ENCODE measurements at places on chromosomes 4 and X.

DNA sequence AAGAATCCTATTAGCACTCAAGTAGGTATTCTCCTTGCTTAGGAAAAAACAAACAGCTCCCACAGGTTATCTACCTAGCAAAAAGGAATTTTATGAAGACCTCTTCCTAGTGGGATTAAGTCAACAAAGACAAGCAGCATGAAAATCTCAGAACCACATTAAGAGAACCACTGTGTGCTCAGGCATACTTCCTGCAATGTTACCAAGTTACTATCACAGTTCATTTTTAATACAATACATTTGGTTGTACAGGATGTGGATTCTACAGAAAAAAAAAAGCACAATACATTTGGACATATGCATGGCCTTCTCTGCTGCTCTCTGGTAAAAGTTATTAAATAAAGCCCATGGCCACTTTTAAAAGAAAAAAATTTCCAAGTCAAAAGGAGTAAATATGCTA lies 193.7 kb downstream of the PPP3CA start:
- DNase-seq: no peak

GRCh38 chrX:3807906-3808305 lies 94.5 kb upstream of the PRKX start:
- no peak for DNase-seq

GRCh38 chr4:176735300-176735699 lies 57.4 kb downstream of the VEGFC start:
- DNase-seq: no peak

DNA sequence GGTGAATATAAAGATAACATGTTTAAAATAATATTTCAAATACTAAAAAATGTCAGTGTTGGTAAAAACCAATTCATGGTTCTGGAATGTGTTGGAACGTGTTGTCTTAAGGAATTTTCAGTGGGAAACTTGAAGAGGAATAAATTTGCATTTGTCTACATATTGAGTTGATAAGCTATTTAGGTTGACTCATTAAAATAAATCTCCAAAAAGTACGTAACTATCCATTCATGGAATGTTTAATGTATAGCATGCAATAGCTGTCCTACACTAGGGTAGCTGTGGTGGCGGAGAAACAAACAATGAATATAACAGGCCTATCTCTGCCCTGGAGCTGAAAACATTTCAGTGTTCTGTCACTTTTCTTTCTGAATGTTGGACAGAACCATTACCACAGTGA lies 20.3 kb downstream of the SHISA3 start:
- DNase-seq: no peak

DNA sequence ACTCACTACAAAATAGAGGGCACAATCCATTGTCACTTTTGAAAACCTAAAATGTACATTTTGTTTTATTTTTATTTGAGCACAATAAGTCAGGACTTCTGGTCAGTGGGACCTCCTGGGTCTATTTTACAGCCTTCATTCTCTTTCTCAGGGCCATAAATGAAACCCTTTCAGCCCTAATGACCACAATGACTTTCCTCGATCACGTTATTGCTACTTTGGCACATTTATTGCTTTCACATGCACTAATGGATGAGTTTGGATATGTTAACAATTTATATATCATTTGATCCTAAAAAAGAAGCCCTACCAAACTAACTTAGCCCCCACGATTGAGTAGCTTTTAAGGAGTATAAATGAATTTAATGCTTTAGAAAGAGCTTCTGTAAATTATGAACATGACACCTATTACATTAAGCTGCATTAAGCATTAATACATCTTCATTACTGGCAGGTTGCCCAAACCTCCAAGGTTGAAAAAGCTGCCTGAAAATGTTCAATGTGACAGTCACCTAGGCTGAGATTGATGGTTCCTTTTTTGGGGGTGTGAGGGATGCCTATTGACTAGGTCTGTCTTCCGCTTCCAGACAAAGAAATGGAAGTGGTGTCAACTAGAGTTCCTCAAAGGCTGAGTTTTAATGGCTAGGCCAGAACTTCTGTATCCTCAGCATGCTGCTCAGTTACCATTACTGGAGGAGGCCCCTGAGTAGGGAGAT lies 296.4 kb downstream of the GPAT3 start:
- no peak for DNase-seq

GRCh38 chr4:115671581-115671980 lies 558.2 kb upstream of the NDST4 start:
- DNase-seq: no peak

GRCh38 chrX:57586360-57586759 lies 5.5 kb upstream of the ZXDB start:
- DNase-seq: no peak

GRCh38 chr4:101008503-101008902 lies 338.8 kb downstream of the PPP3CA start:
- no peak for DNase-seq

DNA sequence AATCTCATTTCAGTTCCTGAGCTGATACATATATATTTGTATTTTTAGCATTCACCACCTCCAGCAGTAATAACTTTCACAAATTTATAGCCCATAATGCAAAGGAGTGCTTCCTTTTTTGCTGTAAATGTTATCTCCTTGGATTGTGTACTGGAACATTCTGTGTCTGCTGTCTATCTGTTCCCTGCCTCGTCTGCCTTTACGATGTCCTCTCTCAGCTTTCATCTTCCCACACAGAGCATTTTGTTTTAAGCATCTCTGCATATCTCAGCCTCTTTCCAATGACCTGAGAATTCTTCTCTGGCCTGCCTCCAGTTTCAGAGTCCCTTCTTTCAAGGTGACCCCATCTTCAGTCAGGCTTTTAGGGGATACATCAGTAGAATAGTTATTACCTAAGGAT lies 43.1 kb downstream of the GYG2 start:
- no peak for DNase-seq

DNA sequence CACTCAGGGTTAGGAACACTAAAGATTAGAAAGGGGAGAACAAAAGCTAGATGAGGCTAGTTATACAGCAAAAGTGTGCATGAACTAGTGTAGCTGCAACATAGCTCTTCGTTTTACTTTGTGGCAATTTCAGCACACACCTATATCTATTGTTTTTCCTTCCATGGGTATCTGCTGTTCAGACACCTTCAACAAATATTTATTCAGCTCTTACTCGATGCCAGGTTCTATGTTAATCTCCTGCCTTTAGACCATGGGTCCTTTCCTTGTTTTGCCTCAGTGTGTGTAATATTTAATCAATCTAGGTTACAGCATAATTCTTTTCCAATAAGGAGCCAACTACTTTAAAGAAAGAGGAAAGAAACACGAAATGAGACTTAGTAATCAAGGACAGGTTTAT lies 10.4 kb upstream of the FAM9A start:
- DNase-seq: no peak

- no peak for DNase-seq
Measured at GRCh38 chr4:67910585-67910905, 26.7 kb upstream of the TMPRSS11D start.

DNA sequence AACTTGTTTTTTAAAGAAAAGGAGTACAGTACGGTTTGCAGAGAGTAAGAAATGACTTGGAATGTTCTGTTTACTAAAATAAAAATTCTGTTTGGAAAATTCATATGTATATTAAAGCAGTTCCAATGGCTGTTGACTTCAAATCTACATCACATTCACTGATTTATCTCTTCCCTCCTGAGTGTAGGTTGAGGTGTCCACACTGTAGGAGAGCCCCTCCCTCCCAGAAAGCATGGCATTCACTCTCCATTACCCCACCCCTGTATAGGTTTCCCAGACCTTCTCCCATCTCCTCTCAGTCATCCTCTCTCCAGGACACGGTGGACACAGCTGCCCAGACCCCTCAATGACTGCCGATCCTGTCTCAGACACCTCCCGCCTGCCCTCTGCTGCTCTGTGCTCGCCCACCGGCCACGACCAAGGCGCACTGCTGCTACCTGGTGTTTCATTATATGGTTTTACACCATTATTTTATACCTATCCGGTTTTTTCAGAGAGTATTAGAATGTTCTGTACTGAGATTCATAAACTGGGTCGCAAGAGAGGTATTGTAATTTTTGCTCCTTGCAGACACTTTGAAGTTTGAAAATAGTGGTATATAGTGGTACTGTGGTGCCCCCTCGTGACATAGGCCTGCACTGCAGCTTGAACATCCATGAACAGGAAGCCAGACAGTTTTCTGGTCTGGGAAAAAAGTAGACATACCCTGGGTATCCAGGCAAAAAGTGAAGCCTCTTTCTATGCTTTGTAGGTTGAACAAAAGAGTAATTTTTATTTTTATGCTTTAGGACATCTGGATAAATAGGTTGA lies 38.8 kb upstream of the BEX4 start:
- DNase-seq: peak; percentile 33

GRCh38 chr4:25310066-25310802 lies 2.3 kb upstream of the ZCCHC4 start:
- DNase-seq: no peak

- no peak for DNase-seq
Measured at GRCh38 chr4:184099535-184099966, 118.1 kb downstream of the ENPP6 start.

- peak; percentile 2 for DNase-seq
Measured at GRCh38 chrX:155148724-155149537, 67.3 kb upstream of the VBP1 start.

Data from activated naive CD8-positive, alpha-beta T cell treated with anti-CD3 and anti-CD28 coated beads for 36 hours (primary cell).